H7 (cell line): ENCODE measurements at places on chromosomes 7 and 10. TPM values are rescaled to one million over a fixed set of nuclear protein-coding genes. Genes with fewer than 3 reads are reported as not detected.

Gene ANKRD61
- 0.18 and 0.31 TPM in 2 replicates for total RNA-seq

Gene HMX3
- not detected in 2 replicates for total RNA-seq

Gene NANOS1
- total RNA-seq, result 2.4 and 7.8 TPM in 2 replicates

Gene POU6F2
- 0.90 and 2.6 TPM in 2 replicates for total RNA-seq

Gene MUC12
- total RNA-seq, result 1.8 and 10.4 TPM in 2 replicates

Gene MKI67
- 17.1 and 34.4 TPM in 2 replicates for total RNA-seq

Gene GRID1
- total RNA-seq, result 0.22 and 0.31 TPM in 2 replicates

Gene GIMAP6
- total RNA-seq, result not detected in 2 replicates

Gene PTF1A
- 0.38 and 0.48 TPM in 2 replicates for total RNA-seq

Gene PIP
- total RNA-seq, result not detected in 2 replicates

Gene TAS2R3
- 0.67 and 0.69 TPM in 2 replicates for total RNA-seq

Gene GPR15LG
- total RNA-seq, result not detected in 2 replicates

Gene HOXA6
- total RNA-seq, result not detected in 2 replicates

Gene RPEL1
- not detected in 2 replicates for total RNA-seq

Gene CLCN1
- 0.11 and 0.21 TPM in 2 replicates for total RNA-seq

Gene SPDYE16
- not detected in 2 replicates for total RNA-seq

Gene CDC123
- total RNA-seq, result 180 and 231 TPM in 2 replicates

Gene ZC3HAV1L
- total RNA-seq, result 1.1 and 1.7 TPM in 2 replicates

Gene ICA1
- total RNA-seq, result 5.4 and 11.8 TPM in 2 replicates

Gene WASHC2A
- 16.9 and 19.4 TPM in 2 replicates for total RNA-seq

Gene SSC4D
- 19.6 and 25.5 TPM in 2 replicates for total RNA-seq
